ENCODE measurements at places on chromosomes 16 and 17. TPM values are rescaled to one million over a fixed set of nuclear protein-coding genes. Genes with fewer than 3 reads are reported as not detected.

Gene ITGAD
- not detected for total RNA-seq

Gene DNAI2
- not detected for total RNA-seq

Gene PYCARD
- total RNA-seq: 120 TPM

Gene COQ7
- total RNA-seq: 17.9 TPM

Gene PPY
- total RNA-seq: not detected

Gene LDAF1
- 90.3 TPM for total RNA-seq

Gene ARMC5
- total RNA-seq: 8.9 TPM

Gene NLRP1
- 53.8 TPM for total RNA-seq

Gene KRTAP4-6
- total RNA-seq: not detected

Gene TBC1D26
- total RNA-seq: not detected

Gene ADAM11
- 0.99 TPM for total RNA-seq

Gene TP53TG3F
- not detected for total RNA-seq

Gene ST6GALNAC2
- 0.73 TPM for total RNA-seq

Gene CD7
- 0.66 TPM for total RNA-seq

Gene HS3ST6
- total RNA-seq: not detected

Gene SDR42E2
- not detected for total RNA-seq

Gene MAP3K14
- 3.3 TPM for total RNA-seq

Gene NAGS
- total RNA-seq: 3.5 TPM
